Anterior cingulate cortex (tissue), 58 donors: ENCODE measurements at places on chromosomes 5 and 9.

GRCh38 chr5:101306391-101307137 lies 403.5 kb upstream of the ST8SIA4 start:
- DNase-seq, result no peak

DNA sequence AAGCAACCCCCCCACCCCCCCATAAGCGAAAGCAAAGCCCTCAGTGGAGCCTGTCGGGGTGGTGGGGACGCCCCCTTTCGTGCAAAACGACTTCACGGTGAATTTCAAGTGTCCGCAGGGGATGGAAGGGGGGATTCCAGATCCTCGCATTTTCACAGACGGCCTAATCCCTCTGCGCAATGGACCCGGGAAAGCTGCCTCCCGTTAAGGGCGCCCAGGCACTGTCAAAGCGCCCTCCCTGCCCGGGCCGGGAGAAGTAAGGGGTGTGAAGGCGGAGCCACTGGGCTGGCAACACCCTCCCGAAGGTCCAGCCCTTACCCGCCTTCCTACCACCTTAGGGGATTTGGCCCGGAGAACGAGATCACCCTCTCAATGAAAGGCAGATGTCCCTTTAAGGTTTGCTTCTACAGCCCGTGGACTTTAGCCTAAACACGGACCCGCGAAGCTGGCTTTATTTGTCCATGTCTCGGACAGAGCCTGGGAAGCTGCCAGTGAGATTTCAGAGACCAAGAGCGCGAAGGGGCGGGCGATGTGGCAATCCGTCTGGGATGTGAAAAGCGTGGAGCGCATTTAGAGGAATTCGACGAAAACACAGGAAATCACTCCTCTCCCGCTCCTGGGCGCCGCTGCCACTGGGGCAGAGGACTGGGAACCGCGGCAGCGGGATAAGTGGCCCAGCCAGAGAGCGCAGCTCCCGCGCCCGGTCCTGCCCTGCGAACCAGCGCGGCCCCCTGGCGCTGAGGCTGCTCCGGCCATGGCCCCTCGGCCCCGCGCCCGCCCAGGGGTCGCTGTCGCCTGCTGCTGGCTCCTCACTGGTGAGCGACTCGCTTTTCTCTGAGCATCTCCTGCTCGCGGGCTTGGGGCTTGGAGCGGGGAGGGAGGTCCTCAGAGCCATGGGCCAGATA lies at the start of the genes ITGA1 and PELO:
Gene ITGA1 (plus strand): TSS at position 317 of the 905 bp plus-strand sequence. CDS start 438 bp downstream, at position 755.
Gene PELO (plus strand): TSS at position 317 of the 905 bp plus-strand sequence. CDS start 12,479 bp downstream, outside the sequence.
- no peak for DNase-seq

GRCh38 chr5:140223567-140223966 lies 48.6 kb downstream of the CYSTM1 start:
- no peak for DNase-seq

- no peak for DNase-seq
These were observed 308.6 kb upstream of the RPS23 start for GRCh38 chr5:82586661-82587310.

DNA sequence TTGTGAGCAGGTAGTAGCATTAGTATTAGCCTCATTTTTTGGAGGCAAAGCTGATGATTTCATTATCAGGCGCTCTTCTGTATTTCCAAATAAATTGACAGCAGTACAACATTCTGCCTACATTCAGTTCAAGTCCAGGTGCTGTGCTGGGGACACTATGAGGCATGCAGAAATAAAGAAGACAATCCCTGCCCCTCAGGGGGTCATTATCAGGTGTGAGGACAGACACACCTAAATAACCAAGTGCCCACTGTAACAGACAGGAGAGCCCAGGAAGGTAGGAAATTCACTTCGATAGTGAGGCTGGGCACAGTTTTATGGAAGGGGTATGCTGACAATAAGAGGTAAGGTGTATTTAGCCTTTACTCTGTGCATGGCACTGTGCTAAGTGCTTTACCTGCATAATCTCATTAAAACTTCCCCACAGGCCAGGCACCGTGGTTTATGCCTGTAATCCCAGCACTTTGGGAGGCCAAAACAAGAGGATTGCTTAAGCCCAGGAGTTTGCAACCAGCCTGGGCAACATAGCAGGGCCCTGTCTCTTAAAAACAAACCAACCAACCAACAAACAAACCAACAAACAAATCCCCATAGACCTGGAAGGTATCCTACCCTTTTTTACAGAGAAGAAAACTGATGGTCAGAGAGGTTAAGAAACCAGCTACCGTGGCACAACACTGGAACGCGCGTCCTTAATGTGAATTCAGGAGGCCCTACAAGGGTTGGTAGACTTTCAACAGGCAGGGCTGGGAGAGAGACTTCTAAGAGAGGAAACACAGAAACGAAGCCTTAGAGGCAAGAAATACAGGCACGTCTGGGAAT lies 17.5 kb upstream of the GPX3 start:
- DNase-seq, result no peak

DNA sequence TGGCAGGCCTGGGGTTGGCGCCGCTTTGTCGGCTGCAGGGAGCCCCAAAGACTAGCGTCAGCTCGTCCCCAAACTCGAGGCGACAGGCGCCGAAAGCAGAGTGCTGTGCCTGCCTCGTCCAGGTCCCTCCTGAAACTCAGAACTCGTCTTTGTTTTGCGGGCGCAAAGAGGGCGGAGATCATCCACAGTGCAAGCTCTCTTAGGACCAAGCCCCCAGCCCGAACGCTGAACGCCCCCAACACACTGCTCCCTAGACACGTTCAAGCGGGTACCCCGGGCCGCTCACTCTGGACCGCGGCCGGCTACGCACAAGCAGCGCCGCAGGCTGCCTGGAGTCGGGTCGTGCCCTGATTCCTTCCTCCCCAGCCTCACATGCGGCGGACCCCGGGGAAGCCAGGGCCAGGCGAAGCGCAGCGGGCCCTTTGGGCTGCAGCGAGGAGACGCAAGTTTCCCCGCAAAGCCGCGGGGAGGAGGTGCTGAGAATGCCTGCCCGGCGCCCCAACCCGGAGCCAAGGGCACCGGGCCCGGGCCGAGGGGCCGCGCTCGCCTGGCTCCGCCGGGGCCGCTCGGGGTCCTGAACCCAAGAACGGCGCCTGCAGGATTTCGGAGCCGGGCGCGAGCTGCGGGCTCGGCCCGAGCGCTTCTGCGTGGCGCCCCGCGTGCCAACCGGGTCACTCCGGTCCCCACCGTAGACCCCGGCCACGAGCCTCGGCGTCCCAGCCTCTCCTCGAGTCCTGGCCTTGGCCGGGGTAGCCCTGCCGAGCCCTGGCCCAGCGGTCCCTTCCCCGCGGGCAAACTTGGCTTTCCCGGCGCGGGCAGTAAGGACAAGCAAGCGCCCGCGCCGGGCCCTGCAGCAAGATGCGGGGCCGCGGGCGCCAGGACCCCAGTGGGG lies 738 bp downstream of the FSTL4 start:
- DNase-seq, result no peak

DNA sequence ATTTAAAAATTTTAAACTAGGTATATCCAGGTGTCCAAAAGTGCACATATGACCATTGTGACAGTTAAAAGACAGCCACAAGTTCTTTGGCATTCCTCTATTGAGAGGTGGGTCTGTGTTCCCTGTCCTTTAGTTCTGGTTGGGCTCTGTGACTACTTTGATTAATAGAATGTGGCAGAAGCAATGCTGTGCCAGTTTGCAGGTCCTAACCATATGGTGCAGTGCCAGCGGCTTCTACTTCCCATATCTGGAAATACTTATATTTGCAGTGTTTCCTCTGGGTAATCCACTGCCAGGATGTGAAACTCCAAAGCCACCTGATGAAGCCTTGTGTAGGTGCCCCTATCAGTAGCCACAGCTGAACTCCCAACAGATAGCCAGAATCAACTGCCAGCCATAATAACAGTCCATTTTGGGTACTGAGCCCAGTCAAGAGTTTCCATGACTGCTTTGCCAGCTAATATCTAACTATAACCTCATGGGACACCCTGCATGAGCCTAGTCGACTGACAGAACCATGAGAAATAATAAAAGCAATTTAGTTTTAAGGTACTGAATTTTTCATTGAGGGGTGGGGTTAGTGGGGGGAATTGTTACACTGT lies 361.0 kb upstream of the SEMA6A start:
- no peak for DNase-seq
